ENCODE measurements at places on chromosomes 16 and 17.
A peak's percentile ranks its signal among the peaks of the same experiment; 100 is the strongest.

- no peak for DNase-seq
Observed at GRCh38 chr17:77254951-77255825, 114.4 kb downstream of the SEC14L1 start.

DNA sequence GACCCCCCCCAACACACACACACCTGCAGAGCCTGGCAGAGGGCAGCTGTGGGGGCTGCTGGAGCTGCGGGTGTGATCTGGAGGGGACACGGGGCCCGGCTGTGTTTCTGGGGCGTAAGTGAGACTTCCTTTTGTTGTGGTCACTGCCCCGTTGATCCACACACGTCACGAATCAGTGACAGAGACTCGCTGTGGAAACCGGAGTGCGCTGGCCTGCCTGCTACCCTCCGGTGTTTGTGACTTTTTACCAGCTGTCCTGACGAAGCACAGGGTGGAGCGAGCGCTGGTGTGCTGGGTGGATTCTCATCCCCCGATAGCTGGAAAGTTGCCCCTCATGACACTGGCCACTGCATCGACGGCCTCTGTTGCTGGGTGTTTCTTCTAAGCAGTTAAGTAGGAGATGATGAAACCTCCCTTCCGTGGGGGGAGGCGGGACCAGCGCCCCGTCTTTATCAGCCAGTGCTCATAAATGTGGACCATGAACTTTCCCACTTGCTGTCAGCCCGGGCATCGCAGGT lies 2.3 kb downstream of the METRNL start:
- DNase-seq: no peak

DNA sequence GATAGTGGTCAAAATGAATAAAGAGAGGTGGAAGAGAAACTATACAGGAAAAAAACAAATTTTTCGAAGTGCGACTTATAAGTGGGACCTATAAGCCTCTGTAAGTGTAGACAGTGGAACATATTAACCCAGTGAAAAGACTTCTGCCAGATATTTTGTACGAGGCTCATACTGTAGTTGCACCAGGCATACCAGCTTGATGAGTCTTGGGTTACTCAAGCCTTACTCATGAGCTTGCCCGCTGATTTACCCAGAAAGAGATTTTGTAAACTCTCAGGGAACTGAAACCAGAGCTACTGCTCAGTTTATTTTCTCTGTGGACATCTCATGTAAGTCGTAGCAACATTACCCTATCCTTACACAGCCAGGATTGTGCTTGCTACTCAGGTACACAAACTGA lies 708.0 kb upstream of the SOX9 start:
- DNase-seq: no peak

DNA sequence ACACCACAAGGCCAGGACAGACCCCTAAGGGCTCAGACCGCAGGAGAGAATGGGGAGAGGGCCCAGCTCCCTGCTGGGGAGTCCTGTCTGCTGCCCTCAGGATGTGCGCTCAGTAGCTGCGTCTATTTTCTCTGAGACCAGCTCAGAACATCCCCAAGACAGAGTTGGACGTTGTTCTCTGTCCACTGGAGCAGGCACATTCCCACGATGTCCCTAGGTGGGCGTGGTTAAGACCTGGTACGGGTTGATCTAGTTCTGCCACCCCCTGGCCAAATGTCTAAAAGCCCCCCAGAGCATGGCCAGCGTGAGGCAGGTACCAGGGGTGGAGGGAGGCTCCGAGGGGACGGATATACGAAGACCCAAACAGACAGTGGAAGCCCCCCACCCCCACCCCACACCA lies 842 bp upstream of the CALB2 start:
- no peak for DNase-seq

DNA sequence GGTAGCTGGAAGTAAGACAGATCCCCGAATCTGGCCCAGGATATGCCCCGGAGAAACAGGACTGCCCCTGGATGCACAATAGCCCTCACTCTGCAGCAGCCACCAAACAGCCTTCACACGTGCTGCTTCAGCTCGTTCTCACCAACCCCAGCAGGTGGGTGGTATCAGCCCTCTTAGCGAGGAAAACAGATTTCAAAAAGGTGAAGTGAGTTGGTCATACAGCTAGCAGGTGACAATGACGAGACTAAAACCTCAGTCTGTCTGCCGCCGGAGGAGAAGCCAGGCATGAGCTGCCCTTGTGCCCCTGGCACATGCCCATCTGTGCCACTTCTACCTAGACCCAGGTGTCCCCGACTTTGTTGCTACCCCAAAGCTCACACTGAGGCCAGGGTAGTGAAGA lies 92.4 kb downstream of the YPEL2 start:
- no peak for DNase-seq

DNA sequence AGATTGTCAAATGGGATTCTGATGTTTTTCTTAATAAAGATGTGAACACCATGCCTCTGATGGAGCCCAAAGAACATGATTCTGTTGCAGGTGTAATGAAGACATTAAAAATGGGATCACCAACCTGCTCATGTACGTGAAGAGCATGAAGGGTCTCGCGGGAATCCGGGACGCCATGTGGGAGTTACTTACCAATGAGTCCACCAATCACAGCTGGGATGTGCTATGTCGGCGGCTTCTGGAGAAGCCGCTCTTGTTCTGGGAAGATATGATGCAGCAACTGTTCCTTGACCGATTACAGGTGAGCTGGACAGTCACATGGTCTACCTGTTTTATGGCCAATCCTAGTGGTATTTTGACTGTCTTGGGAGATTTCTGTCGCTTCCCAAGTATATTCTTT lies 7.6 kb downstream of the COG1 start:
- DNase-seq: no peak

- peak; percentile 45 for DNase-seq
Observed at GRCh38 chr16:87723226-87723623, 42.6 kb downstream of the KLHDC4 start.

DNA sequence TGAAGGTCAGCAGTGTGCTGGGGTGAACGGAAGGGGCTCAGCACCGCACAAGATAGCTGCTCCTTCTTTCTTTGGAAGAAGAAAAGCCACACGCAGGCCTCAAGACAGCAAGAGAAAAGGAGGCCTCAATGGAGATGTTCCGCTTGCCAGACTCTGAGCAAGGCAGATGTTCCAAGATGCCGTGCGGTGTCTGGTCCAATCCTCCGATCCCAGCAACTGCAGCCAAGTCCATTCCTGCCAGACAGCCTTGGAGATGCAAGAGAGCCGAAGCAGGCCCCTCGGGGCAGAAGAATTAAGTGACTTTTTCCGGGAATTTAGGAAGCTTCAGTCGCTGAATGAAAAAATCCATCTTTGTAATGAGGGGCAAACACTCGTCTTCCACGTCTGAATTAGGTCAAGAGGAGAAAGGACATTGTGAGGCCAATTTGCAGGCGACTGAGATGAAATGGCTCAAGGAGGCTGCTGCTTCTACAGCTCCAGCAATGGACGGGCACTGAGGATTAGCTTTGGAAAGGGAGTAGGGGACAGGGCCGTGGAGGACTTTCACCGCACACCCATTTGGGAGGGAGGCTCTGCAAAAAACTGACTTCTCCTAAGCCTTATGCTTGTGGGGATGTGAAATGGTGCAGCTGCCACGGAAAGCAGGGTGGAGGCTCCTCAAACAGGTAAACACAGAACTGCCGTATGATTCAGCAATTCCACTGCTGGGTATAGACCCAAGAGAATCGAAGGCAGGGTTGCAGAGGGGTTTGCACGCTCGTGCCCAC lies 44.7 kb downstream of the RPH3AL start:
- no peak for DNase-seq

DNA sequence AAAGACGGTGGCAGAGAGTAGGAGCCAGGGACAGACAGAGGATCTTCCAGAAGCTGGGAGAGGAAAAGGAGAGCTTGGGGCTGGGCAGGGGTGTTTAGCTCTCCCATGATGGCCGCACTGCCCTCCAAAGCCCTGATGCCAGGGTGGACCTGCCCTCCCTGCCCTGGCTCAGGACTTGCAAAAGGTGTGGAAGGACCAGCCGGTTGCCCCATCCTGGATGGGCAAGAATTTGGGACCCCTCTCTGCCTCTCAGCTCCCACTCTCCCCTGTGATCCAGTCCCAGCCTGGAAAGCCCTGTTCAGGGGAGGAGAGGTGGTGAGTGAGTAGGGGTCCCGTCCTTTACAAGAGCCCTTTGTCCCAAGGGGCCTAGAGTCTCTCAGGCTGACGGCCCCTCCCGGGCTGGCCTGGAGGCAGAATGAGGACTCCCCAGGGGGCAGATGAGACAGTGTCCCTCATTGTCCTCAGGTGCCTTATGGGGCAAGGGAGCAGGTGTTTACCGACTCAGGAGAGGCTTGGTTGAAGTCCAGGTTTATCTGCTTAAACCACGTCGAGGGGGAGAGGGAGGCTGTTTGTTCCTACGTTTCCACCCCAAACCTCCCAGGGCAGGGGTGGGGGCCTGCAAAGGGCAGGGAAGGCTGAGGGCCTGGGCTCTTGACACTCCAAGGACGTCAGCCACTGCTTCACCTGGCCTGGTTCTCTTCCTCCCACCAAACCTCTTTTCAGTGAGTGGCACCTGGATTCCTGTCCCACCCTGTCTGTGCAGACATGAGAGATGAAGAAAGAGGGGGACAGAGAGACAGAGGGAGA lies 19.3 kb upstream of the ITGA3 start:
- no peak for DNase-seq

DNA sequence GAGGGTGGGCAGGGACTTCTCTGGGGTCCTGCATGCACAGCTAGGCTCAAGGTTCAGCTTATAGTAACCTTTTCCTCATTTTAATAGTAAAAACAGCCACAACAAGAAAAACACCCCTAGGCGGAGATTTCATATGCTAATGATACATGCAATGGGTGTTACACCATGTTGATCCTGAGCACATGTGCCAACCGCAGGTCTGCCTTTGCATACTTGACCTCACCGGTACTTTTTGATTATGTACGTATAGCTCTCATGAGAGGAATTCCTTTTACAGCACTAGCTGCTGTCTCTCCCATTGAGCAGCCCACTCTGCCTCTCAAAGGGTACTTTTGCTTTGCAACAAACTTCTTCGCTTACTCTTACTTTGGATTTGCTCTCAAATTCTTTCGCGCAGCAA lies 1.9 kb downstream of the KRTAP4-8 start:
- no peak for DNase-seq

DNA sequence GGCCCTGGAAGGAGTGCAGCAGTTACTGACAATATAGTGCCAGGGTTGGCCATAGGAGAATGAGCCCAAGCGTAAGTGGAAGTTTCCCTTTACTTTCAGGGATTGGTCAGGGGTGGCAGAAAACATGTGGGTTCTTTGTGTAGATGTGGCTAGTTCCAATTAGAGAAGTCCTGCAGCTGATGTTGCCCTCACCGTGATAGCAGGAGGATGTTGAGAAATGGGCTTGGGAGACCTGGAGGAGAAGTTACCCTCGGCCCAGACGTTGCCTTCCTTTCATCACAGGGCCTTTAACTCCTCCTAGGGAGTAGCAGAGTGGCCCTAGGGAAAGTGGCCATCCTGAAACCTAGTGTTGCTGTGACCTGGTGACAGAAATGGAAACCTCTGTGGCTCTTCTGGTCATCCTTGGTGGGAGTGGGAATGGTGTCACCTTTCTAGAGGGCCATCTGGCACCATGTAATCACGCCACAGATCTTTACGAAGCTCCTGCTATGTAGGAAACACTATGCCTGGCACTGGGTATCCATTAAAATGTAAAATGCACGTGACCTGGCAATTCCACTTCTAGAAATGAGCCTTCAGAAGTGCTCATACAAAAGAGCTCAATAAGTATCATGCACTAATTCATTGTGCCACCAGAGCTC lies 6.7 kb downstream of the TMEM92 start:
- no peak for DNase-seq

DNA sequence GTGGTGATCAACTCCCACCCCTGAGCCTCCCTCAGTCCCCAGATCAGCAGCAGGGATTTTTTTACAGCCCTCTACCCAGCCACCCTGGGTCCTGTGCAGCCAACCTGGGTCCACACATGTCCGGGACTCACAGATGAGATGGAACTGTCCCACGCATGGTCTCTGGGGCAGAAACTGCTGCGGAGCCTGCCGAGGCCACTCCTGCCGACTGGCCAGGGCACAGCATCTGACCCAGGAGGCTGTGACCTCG lies 48.0 kb upstream of the ZCCHC14 start:
- no peak for DNase-seq

- no peak for DNase-seq
Observed at GRCh38 chr16:61131447-61131846, 904.8 kb downstream of the CDH8 start.

DNA sequence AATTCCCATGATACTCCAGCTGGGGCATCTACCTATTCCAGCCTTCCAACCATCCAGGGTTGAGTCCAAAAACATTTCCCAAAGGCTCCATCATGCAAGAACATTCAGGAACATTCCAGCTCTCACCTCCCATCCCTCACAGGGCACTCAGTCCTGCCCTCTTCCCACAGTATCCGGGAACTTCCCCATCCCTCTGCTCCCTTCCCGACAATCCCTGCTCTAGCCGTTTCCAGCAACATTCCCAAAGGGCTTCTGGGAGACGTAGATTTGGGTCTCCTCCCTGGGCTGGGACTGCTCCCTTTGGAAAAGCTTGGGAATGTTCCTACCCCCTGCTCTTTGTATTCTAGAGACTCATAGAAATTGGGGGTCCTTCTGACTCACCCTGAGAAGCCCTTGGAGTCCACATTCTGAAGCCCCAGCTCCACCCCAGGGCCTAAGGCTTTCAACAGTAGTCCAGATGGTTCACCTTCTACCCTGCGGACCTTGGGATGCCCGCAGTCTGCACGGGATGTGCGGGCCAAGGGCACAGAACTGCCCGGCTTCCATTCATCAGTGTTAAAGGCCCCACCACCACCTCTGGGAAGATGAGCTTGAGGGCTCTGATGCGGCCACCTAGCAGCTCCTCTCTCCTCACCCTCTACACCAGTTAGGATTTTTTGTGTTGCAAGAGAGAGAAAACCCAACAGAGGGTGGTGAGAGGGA lies 25.4 kb downstream of the NGFR start:
- DNase-seq: no peak

DNA sequence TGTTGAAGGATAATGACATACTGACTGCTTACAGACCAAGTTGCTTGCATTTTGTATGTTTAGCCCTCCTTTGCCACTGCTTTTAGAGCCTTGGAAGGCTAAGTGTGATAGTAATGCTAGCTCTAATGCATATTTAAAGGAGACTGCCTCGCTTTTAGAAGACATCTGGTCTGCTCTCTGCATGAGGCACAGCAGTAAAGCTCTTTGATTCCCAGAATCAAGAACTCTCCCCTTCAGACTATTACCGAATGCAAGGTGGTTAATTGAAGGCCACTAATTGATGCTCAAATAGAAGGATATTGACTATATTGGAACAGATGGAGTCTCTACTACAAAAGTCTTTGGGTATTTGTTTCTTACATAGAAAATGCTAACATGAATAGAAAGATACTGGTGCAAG lies 19.1 kb downstream of the CAPNS2 start:
- DNase-seq: no peak

DNA sequence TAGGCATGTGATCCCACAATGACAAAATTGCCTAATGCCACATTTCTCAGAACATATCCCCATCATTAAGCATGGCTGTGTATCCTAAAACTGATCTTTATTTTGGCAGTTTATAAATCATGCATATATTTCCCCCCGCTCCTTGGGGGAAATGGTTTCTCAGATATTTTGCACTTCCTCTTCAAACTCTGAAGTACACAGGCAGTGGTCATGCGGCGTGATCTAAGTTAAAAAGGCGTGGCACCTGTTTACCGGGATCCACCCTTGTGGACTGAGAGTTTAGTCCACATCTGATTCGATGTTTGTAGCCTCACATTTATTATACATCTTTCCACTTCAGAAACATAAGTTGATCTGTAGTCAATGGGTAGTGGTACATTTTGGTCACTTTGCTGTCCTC lies 51.4 kb downstream of the USP10 start:
- DNase-seq: no peak
